Calu3 (cell line): ENCODE measurements at places on chromosomes 7 and 10. TPM values are rescaled to one million over a fixed set of nuclear protein-coding genes. Genes with fewer than 3 reads are reported as not detected.

DNA sequence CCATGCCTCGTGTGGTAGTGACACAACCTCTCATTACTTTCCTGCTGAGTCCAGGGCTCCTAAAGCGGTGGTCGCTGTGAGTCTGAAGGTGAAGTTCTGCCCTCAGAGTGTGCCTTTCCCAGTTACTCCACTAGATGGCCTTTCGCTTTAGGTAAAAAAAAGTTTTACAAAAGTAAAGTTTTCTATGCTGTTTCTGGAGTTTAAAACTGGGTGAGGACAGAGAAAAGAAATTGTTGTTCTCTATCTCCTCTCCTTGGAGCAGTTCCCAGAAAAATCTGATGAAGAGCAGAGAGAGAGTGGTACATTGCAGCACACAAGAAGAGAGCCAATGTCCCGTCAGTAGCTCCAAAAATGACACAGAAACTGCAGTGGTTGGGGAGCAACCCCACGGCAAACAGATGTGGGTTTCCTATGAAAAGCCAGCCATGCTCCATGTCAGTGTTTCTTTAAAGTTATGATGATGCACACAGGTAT, 257.1 kb downstream of the GLI3 start:
- peak; percentile 26 for DNase-seq

DNA sequence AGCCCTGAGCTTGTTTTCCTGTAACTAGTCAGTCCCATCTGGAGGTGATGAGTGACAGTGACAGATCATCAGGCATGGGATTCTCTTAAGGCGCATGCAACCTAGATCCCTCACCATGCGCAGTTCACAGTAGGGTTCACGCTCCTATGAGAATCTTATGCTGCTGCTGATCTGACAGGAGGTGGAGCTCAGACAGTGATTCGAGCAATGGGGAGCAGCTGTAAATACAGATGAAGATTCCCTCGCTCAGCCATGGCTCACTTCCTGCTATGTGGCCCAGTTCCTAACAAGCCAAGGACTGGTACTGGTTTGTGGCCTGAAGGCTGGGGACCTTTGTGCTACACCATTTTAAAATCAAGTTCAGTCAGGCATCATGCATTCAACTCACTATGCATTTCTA, 221.7 kb downstream of the KIAA1217 start:
- no peak for DNase-seq

GRCh38 chr7:140206616-140207389, 30.0 kb upstream of the KDM7A start:
- DNase-seq: no peak

DNA sequence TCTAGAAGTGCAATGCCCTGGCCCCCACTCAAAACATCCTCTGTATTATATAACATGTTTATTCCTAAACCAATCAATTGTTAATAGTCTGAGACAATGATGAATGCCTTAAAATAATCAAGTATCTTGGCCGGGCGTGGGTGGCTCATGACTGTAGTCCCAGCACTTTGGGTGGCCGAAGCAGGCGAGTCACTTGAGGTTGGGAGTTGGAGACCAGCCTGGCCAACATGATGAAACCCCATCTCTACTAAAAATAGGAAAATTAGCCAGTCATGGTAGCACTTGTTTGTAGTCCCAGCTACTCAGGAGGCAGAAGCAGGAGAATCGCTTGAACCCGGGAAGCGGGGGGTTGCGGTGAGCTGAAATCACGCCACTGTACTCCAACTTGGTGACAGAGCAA, 29.4 kb upstream of the CACNA2D1 start:
- DNase-seq: no peak

GRCh38 chr10:102651455-102652169, 7.3 kb downstream of the TRIM8 start:
- no peak for DNase-seq

Gene FAM13C
- not detected in 2 replicates for total RNA-seq

GRCh38 chr7:129489491-129489890, 12.8 kb upstream of the SMKR1 start:
- DNase-seq: no peak

DNA sequence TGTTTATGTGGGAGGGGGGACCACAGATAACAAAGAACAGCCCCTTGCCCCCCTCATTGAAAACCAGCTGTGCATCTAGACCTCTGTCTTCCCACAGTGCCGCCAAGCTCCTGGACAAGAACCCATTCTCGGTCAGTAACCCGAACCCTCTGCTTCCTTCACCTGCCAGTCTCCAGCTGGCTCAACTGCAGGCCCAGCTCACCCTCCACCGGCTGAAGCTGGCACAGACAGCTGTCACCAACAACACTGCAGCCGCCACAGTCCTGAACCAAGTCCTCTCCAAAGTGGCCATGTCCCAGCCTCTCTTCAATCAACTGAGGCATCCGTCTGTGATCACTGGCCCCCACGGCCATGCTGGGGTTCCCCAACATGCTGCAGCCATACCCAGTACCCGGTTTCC, 91.0 kb upstream of the PDCD4 start:
- DNase-seq: no peak

GRCh38 chr10:60654813-60655464, 123.3 kb upstream of the CDK1 start:
- no peak for DNase-seq

- no peak for DNase-seq
These were observed 497.6 kb upstream of the MKI67 start for GRCh38 chr10:128623776-128624175.

DNA sequence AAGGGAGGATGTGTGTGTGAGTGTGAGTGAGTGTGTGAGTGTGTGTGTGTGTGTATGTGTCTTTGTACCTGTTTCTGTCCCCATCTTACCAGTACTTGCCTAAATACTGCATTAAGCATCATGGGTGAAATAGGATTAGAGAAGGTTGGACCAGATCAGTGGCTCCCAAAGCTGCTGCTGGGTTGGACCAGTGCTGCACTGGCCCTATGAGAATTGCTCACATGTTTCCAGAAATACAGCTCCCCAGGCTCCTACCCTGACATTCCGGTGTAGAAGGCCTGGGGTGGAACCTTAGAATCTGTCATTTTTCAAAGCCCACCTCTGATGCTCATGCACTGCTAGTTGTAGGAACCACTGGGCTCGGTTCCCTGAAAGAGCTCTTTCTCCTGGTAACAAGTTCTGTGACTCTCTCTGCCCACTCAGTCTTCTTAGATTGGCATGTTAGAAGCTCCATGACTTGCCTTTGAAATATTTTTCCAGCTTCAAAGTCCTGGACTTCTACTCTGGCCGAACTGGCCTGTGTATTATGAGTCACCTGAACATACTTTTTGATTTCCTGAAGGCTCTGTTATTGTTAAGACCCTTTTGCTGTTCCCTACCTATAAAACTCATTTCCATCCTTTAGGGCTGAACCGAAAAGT, 224.7 kb downstream of the CUX1 start:
- DNase-seq: no peak

GRCh38 chr7:7704867-7705266, 13.5 kb downstream of the RPA3 start:
- no peak for DNase-seq

- DNase-seq: no peak
These were observed 57.5 kb upstream of the ZNF32 start for GRCh38 chr10:43706166-43706565.

- DNase-seq: no peak
These were observed 25.5 kb downstream of the RAMP3 start for GRCh38 chr7:45182856-45183710.
